Activated CD4-positive, alpha-beta memory T cell treated with anti-CD3 and anti-CD28 coated beads, Interleukin-2, amount 10 ng/mL, durations not matched to agents 7 days and 5 days (primary cell): ENCODE measurements at places on chromosomes 2 and 18.

DNA sequence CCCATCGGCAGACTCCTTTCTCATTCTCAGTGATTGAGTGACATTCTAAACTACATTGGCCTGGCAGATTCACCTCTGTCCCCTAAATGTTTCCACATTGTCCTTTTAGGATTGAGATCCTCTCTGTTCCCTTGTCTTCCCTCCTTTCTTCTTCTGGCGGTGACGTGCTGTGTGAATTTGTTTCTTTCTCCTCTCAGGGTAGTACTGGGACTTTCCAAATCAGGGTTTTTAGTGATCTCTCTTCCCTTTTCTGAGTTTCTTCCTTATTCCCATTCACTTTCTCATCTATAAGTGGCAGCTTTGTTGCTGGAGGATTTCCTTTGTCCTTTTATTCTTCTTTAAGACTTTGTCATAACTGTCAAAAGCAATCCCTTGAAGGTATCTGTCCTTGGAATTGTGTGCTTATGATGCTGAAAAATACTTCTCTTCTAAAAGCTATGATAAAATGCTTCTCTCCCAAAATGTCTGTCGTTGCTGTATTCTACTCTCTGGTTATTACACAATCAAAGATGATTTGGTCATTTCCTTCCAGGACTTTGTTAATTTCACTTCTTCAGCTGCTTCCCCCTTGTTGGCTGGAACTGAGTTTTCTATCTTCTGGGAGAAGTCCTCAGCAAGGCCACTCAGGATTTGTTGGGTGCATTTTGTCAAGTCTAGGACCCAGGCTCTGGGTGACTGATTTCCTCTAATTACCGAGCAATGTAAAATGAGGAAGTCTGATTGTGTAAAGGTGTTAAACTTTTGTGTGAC lies 4.9 kb upstream of the IL1B start:
- no peak for DNase-seq

GRCh38 chr2:100691846-100692245 lies 128.1 kb upstream of the NPAS2 start:
- no peak for DNase-seq

- peak; percentile 51 for DNase-seq
These were observed at the start of gene RND3 for GRCh38 chr2:150487537-150488429. Gene RND3, minus strand, starts transcription at chr2:150487667. Its CDS starts 250 bp downstream, at chr2:150487417.

GRCh38 chr2:16319551-16320121 lies 346.0 kb downstream of the CYRIA start:
- DNase-seq: no peak

DNA sequence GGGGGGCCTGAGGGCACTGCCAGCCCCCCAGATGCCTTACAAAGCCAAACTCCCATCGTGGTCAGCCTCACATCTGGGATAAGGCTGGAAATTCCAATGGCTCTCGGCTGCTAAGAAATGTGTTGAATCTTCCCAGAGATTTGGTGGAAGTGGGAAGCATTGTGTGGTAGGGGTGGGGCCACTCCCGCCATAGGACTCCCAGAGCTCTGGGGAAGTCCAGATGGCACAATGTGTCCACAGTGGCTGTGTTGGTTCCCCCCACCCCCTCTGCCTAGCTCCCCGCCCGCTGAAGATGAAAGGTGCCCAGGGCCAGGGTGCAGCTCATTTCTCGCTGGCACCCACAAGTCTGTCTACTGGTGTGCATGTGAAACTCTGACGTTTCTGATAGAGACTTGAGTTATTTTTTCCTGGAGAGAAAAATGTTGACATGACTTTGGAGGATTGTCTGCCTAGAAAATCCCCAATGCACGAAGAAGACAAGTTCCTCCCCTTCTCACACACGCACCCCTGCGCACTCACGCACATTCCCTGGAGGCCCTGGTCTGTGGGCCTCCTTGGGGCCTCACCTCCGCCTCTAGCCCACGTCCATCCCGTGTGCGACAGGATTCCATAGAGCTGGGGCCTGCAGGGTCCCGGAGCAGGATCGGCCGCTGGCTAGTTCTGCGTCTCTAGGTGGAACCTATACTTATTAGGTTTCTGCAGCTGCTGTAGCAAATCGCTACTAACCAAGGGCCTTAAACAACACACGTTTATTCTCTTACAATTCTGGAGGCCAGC lies 199.1 kb downstream of the ZFP36L2 start:
- DNase-seq: no peak

DNA sequence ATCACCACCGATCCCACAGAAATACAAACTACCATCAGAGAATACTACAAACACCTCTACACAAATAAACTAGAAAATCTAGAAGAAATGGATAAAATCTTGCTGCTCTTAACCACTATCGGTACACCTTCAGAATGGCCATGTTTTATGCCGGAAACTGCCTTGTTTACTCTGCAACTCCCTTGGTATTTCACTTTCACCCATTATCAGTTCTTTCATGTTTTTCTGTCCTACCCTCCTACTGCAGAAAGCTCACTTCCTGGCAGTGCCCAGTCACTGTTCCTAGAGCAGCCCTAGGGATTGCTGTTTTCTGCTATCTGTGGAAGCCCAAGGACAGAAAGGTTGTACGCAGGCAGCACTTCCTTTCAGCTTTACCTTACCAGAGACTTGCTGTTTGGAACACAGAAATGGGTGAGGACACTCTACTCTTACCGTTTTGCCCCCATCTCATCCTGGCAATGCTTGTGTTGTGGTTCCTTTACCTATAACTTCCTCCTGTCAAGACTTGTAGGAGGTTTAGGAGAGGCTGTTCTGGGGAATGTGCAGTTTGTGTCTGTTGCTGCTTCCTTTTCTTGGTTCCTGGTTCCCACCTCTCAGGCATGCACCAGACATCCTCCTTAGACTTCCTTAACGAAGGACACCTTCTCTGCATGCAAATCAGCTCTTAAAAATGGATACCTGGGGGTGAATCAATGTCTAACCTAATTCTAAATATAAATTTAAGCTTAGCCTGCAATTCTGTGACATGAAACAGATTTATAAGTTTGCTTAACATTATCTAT lies 394.4 kb downstream of the SPAG16 start:
- DNase-seq: no peak

DNA sequence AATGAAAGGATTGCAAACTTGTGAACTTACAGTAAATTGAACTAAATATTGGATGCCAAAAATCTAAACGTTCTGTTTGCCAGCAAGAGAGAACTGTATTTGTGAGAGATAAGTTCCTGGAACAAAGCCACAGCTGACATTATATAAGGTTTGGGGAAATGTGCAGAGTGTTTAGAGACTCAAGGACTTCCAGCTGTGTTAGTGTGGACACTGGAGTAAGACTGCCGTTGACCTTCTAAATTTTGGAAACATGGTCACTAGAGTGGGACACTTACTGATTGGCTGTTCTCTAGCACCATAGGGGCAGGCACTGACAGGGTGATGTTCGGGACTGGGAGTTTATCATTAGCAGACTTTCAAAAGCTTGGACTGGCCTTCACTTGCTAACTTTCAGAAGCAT lies 40.5 kb downstream of the SCN9A start:
- no peak for DNase-seq

DNA sequence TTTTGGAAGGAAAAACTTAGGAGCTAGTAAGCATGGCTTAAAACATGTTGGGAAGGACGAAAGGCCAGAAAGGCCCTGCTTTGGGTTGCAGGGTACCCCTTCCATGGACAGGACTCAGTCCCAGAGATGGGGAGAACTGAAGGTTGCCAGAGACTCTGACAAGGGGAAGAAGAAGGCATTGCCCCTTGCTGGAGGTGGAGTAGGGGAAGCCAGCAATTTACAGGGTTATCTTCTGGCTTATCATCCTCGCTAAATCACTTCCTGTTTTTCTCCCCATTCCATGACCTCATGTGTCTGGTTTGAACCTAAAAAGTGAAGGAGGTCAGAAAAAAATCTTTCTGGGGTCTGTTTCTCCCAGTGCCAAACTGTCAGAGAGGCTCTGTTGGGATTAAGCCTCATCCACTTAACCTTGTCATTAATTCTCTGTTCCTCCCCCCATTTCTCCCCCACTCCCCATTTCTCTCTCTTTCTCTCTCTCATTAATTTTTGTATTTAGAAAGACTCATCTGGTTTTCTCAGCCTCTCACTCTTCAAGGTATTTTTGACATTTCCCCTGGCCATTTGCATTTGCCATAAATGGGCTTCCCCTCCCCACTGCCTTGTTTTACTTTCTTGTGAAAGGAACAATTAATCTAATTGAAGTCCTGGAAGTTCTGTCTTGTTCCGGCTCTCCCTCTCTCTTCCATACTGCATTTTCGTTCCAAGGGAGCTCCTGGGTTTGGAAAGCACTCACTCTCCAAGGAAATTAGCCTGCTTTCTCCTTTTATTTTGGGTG lies 17.4 kb downstream of the NRP2 start:
- no peak for DNase-seq

DNA sequence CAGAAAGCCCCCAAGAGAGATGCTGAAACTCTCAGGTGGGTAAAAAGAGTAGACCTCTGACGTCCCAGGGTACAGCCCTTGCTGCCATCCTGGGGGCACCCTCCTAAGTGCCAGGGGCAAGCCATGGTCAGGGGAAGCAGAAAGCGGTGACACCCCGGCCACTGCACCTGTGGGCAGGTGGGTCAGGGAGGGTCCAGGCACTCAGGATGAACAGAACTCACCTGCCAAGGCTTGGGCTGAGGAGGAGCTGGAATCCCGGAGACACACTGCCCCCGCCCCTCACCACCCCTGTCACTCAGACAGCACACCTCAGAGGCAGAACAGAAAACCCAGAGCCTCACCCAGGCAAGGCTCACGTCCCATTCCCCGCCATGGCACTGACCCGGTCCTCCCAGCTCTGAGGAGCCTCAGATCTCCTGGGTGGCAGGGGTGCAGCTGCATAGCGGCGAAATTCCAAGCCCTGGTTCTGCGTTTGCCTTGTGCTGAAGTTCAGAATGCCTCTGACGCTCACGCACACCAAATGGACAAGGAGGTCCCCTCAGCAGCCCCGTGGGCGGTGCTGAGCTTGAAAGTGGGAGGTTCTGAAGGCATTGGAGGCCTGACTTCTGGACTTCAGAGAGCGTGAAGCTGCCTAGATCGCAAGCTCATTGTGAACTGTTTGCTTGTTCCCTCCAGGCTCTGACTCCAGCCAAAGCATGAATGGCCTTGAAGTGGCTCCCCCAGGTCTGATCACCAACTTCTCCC lies 4.3 kb downstream of the GPR17 start:
- no peak for DNase-seq

- DNase-seq: no peak
These were observed 38.1 kb upstream of the SLC38A11 start for GRCh38 chr2:164993287-164994016.

DNA sequence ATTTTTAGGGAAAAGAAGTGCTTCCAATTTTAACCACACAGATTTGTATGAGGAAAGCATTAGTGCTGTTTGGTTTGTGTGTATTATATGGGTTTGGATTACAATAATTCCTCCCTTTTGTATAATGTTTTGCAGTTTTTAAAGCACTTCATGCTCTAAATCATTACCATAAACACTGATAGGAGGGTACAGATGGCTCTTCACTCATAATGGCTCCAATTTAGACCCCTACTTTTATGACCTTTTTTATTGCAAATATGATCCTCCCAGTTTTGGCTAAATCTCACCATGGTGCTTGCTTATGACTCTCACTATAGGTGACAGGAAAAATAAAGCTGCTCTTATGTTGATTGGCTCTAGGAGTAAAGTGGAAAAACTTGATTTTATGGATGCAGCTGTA lies 23.8 kb upstream of the TMEM17 start:
- DNase-seq: no peak

DNA sequence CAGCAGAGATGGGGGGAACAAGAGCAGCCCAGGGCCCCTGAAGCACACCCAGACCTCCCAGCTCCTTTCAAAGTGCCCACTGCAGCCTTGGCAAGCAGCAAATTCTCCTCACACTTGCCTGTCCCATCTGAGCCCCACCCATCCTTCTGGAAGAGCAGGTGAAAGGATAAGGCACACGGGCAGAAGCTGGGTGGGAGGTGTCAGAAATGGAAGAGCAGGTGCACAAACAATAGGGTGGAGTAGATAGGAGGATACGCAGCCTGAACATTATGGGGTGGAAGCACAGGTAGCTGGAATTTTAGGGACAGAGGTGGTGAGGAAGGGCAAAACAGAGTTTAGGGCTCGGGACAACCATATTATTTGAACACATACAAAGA lies 69.2 kb downstream of the TNS1 start:
- DNase-seq: no peak

- no peak for DNase-seq
These were observed 270.8 kb upstream of the PARD3B start for GRCh38 chr2:204274429-204274828.

DNA sequence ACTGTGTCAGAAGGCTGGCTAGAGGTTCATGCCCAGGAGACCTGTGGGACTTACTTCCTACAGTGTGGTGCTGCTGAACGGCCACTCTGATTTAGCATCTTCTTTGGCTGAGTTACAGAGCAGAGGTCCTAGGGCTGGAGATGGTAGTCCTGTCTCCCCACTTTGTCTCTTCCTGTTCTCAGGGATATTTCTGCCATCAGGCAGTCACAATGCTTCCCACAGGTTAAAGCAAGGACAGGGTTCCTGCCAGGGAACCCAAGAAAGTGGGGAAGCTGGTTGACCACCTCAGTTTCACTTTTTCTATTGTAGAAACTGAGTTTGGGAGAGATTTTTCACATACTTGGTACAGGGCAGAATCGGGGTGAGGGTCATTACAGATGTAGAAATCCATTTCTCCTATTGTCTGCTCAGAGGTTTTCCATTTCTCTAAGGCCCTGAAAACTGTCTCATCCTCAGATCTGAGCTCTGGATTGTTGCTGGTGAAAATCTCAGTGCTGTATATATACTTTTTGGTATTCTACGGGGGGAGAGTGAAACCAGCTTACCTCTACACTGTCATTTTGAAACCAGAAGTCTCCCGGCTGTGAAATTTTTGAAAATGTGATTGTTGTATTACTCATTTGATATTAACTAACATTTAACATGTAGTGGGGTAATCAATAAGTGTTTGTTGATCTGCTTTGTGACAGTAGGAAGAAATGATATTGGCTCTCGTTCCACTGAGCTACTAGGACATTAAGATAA lies 37.0 kb upstream of the MEP1B start:
- no peak for DNase-seq

DNA sequence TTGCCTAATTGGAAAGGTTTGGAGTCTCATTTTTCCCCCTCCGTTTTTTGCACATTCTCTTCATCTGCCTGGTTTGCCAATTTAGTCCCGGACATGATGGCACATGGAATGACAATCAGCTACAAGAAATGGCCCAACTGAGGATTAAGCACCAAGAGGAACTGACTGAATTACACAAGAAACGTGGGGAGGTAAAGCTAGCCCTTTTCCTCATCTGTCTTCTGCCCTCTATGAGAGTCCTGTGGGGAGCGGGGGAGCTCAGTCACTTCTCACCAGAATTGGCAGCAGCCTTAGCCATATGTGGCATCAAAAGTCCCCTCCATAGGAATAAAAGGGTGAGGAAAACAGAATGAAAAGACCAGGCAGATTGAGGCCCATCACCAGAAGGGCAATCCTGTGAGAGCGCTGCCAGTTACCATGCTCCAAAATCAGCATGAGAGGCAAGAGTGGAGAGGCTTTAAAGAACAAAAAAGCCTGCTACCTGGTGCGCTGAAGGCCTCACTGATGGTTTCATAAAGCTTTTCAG lies 11.6 kb downstream of the ATG16L1 start:
- DNase-seq: no peak

- DNase-seq: no peak
These were observed 103.6 kb upstream of the TMEM200C start for GRCh38 chr18:5998907-5999306.
